Thoracic aorta (tissue), 2 donors: ENCODE measurements at places on chromosomes 1 and 21.

- H3K4me1 ChIP-seq, result peaks cover 19% of the 10 kb centered on the region
- peak overlapping the region; percentile 51 for H3K4me3 ChIP-seq
- no peaks in the 10 kb centered on the region for H3K27me3 ChIP-seq
These were observed 70.2 kb downstream of the SH3GLB1 start for GRCh38 chr1:86774305-86775295.

DNA sequence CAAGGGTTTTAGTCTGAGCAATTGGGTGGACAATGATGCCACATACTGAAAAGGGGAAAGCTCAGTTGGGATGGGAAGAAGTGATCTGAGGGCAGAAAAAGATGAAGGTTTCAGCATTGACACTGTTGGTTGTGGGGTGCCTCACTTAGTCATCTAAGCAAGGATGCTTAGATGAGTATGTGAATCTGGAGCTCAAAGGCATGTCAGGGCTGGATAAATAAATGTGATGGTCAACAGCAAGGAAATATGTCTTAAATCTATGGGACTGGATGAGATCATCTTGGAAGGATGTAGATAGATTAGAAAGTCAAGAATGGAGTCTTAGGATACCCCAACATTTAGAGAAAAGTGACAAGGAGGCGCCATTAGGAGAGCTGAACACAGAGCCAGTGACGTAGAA is 114.6 kb downstream of the ZBTB18 start:
- H3K4me1 ChIP-seq, result peaks cover 12% of the 10 kb centered on the region
- H3K36me3 ChIP-seq, result no peaks in the 10 kb centered on the region
- H3K27ac ChIP-seq, result no peak overlapping the region
- no peaks in the 10 kb centered on the region for H3K27me3 ChIP-seq

DNA sequence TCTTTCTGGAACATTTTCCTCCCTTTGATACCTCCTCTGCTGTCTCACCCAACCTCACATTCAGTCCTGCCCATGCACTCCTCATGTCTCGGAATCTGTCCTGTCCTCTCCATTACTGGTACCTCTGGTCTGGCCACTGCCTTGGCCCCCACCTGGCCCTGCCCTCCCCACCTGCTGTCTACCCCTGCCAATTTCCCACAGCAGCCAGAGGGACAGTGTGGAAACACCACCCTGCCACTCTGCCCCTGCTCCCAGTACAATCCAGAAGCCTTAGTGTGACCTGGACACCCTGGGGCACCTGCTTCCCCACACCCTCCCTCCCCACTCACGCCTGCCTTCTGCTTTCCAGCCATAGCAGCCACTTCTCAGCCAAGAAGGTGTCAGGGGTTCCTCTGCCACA is 534.4 kb downstream of the MATN1 start:
- no peaks in the 10 kb centered on the region for H3K27me3 ChIP-seq
- no peaks in the 10 kb centered on the region for H3K4me1 ChIP-seq
- no peak overlapping the region for H3K27ac ChIP-seq

GRCh38 chr21:32309906-32310460 is 11.3 kb downstream of the MRAP start:
- DNase-seq, result no peak
- H3K36me3 ChIP-seq, result peaks cover 22% of the 10 kb centered on the region
- H3K27ac ChIP-seq, result no peak overlapping the region
- no peak overlapping the region for H3K4me3 ChIP-seq
- no peaks in the 10 kb centered on the region for H3K4me1 ChIP-seq

- H3K27ac ChIP-seq, result no peak overlapping the region
- no peak for DNase-seq
These were observed 317.2 kb upstream of the C1orf87 start for GRCh38 chr1:60390593-60391282.

GRCh38 chr1:179995576-179995975 is 41.0 kb downstream of the CEP350 start:
- no peak overlapping the region for H3K27ac ChIP-seq
- DNase-seq, result no peak
- peaks cover 15% of the 10 kb centered on the region for H3K36me3 ChIP-seq
- H3K4me1 ChIP-seq, result no peaks in the 10 kb centered on the region
- no peak overlapping the region for H3K4me3 ChIP-seq

GRCh38 chr21:46557919-46558392 is 46.9 kb downstream of the S100B start:
- H3K4me1 ChIP-seq, result no peaks in the 10 kb centered on the region
- no peaks in the 10 kb centered on the region for H3K27me3 ChIP-seq
- no peak overlapping the region for H3K27ac ChIP-seq
- no peak overlapping the region for H3K4me3 ChIP-seq

DNA sequence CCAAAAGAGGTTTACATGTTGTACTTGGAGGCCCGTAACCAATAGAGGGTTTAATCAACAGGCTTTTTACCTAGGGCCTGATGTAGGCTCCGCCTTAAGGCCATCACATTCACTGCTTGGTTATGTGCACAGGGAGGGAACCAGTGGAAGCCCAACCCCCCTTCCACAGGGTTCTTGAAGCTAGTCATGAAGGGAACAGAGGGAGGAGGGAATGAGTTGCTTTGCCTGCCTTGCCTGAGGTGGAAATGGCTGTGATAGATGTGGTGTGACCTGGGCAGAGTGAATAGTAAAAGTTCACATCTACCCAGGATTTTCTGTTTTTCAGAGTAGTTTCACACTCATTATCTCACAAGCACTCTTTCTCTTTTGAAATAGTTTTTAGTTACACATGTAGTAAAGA is 215.1 kb downstream of the ST6GALNAC3 start:
- DNase-seq, result no peak
- no peaks in the 10 kb centered on the region for H3K27me3 ChIP-seq
- no peak overlapping the region for H3K4me3 ChIP-seq
- H3K36me3 ChIP-seq, result no peaks in the 10 kb centered on the region
- no peak overlapping the region for H3K27ac ChIP-seq

- no peaks in the 10 kb centered on the region for H3K27me3 ChIP-seq
- H3K4me1 ChIP-seq, result no peaks in the 10 kb centered on the region
- no peak overlapping the region for H3K4me3 ChIP-seq
- DNase-seq, result no peak
- no peak overlapping the region for H3K27ac ChIP-seq
- H3K36me3 ChIP-seq, result no peaks in the 10 kb centered on the region
These were observed 65.0 kb downstream of the SYT6 start for GRCh38 chr1:114088392-114089299.

GRCh38 chr1:28249013-28249865 is 10.1 kb upstream of the SESN2 start:
- peak overlapping the region; percentile 86 for H3K27ac ChIP-seq
- no peak for DNase-seq

GRCh38 chr1:244431166-244431565 is 20.5 kb downstream of the ADSS2 start:
- peaks cover 14% of the 10 kb centered on the region for H3K36me3 ChIP-seq
- H3K4me3 ChIP-seq, result no peak overlapping the region
- no peaks in the 10 kb centered on the region for H3K4me1 ChIP-seq

DNA sequence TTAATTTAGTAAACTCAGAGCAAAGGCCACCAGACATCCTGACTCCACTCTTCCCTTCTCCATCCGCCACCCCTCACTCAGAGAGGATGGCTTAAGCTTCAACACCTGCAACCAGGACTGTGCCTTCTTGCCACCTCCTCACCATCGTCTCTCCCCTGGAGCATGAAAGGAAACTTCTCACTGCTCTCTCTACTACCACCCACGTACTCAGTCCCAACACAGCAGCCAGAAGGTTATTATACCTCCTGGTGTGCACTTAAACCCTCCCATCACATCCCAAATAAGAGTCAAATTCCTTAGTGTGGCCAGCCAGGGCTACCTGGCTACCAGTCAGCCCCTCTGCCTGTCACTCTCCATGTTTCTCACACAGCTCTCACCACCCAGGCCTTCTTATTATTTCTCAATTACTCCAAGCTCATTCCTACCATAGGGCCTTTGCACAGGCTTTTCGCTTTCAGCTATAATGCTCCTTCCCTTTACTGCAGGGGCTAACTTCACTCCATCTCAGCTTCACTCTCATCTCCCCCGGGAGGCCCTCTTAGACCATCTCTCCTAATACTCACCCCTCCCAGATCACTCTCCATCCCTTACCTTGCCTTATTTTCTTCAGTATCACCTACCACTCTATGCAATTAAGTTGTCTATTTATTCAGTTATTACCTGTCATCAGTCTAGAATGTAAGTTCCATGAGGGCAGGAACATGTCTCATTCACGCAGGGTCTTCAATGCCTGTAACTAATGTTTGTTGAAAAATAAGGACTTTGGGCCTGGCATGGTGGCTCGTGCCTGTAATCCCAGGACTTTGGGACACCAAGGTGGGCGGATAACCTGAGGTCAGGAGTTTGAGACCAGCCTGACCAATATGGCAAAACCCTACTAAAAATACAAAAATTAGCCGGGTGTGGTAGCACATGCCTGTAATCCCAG is 137.5 kb downstream of the TOMM20 start:
- H3K36me3 ChIP-seq, result no peaks in the 10 kb centered on the region
- H3K27ac ChIP-seq, result peak overlapping the region; percentile 22
- no peak overlapping the region for H3K4me3 ChIP-seq
- peaks cover 15% of the 10 kb centered on the region for H3K4me1 ChIP-seq

DNA sequence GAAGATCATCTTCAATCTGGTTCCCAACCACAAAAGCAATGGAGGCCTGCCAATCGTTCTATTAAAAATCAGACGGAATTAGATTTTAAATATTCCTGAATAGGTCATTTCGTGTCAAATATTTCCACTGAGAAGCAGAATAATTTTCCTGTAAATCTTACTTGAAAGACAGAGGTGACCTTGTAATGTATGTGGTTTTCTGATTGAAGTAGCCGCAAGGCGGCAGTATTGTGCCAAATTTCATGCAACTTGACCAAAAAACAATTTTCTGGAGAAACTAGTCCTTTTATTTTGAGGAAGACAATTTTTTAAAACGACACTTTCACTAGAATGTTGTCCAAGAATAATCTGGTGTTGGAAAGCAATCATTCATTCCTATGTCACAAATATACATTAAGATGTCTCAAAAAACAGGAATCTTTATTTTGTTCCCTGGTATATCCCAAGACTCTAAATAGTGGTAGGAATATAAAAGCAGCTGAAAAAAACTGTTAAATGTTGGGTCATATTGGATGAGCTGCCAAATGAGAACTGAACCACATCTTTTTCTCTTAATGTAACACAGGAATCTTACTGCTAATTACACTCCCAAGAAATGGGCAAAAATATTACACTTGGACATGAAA is 33.6 kb downstream of the SPAG17 start:
- no peak overlapping the region for H3K27ac ChIP-seq
- no peaks in the 10 kb centered on the region for H3K27me3 ChIP-seq
- DNase-seq, result no peak
- no peaks in the 10 kb centered on the region for H3K4me1 ChIP-seq

- no peak within 1 kb of the TSS for H3K27ac ChIP-seq
- H3K36me3 ChIP-seq, result peaks cover 11% of the 10 kb centered on the region
- H3K27me3 ChIP-seq, result no peaks in the 10 kb centered on the region
- DNase-seq, result no peak
- peaks cover 10% of the 10 kb centered on the region for H3K4me1 ChIP-seq
- H3K4me3 ChIP-seq, result peak within 1 kb of the TSS; percentile 63
These were observed at the start of gene CCDC17 for GRCh38 chr1:45623972-45624371. Gene CCDC17, minus strand, starts transcription at chr1:45624054. Its CDS starts 145 bp downstream, at chr1:45623909.

GRCh38 chr1:6313393-6314200 is 52.7 kb upstream of the GPR153 start:
- H3K4me1 ChIP-seq, result no peaks in the 10 kb centered on the region
- H3K27ac ChIP-seq, result no peak overlapping the region
- DNase-seq, result no peak
- H3K27me3 ChIP-seq, result no peaks in the 10 kb centered on the region
- no peaks in the 10 kb centered on the region for H3K36me3 ChIP-seq
- H3K4me3 ChIP-seq, result no peak overlapping the region

- peak overlapping the region; percentile 91 for H3K4me3 ChIP-seq
- peaks cover 37% of the 10 kb centered on the region for H3K36me3 ChIP-seq
- H3K27ac ChIP-seq, result peak overlapping the region; percentile 82
- no peaks in the 10 kb centered on the region for H3K27me3 ChIP-seq
These were observed 435 bp downstream of the ILF2 start for GRCh38 chr1:153670257-153670858.

DNA sequence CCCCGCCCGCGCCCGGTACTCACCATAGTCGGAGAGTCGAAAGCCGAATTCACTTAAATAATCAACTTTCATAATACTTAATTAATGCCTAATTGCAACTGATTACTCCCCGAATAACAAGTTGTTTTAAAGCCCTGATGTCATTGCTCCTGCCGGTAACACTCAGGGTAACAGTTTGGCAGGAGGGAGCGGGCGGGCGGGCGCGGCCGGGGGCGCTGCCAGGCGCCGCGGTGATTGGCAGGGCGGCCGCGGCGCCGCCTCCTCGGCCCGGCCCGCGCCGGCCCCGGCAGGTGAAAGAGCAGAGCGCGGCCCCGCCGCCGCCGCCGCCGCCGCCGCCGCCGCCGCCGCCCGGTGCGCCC is 102.2 kb downstream of the CASZ1 start:
- DNase-seq, result no peak
- peak overlapping the region; percentile 85 for H3K27ac ChIP-seq
- H3K36me3 ChIP-seq, result no peaks in the 10 kb centered on the region
- no peaks in the 10 kb centered on the region for H3K27me3 ChIP-seq
- H3K4me3 ChIP-seq, result peak overlapping the region; percentile 97

GRCh38 chr21:38491536-38491935 is 6.7 kb downstream of the ERG start:
- peaks cover 66% of the 10 kb centered on the region for H3K4me1 ChIP-seq
- no peak for DNase-seq
- no peaks in the 10 kb centered on the region for H3K36me3 ChIP-seq

GRCh38 chr1:179883745-179884138 is 1.7 kb downstream of the TOR1AIP1 start:
- H3K4me3 ChIP-seq, result peak overlapping the region; percentile 96
- no peaks in the 10 kb centered on the region for H3K27me3 ChIP-seq
- peaks cover 12% of the 10 kb centered on the region for H3K36me3 ChIP-seq
- no peak for DNase-seq
- H3K4me1 ChIP-seq, result peaks cover 52% of the 10 kb centered on the region

GRCh38 chr1:160879056-160879455 is 5.9 kb downstream of the ITLN1 start:
- no peaks in the 10 kb centered on the region for H3K27me3 ChIP-seq
- no peak overlapping the region for H3K4me3 ChIP-seq
- DNase-seq, result no peak
- no peaks in the 10 kb centered on the region for H3K4me1 ChIP-seq
- H3K36me3 ChIP-seq, result no peaks in the 10 kb centered on the region

DNA sequence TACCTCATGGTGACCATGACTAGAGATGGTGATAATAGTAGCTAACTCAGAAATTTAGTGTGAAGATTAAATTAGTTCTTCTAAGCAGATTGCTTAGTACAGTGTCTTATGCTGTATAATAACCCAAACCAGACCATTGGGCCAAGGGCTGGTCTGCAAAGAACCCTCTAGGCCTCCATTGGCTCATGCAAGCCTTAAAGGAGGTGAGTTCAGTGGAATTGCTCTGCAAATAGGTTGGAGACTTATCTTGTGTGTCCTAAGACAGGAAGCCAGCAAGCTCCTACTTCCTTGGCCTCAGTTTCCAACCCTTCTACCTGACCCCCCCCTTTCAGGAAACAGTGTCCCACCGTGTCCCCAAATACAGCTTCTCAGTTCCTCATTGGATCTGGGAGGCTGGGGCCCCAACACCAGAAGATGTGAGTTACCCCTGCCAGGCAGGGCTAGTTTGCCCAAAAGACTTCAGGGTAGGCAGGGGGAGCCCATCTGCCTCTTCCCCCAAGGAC is 1.9 kb upstream of the MEF2D start:
- peaks cover 37% of the 10 kb centered on the region for H3K4me1 ChIP-seq
- no peaks in the 10 kb centered on the region for H3K27me3 ChIP-seq
- H3K27ac ChIP-seq, result peak overlapping the region; percentile 100
- no peaks in the 10 kb centered on the region for H3K36me3 ChIP-seq
